ENCODE measurements at places on chromosomes 7 and 10.

DNA sequence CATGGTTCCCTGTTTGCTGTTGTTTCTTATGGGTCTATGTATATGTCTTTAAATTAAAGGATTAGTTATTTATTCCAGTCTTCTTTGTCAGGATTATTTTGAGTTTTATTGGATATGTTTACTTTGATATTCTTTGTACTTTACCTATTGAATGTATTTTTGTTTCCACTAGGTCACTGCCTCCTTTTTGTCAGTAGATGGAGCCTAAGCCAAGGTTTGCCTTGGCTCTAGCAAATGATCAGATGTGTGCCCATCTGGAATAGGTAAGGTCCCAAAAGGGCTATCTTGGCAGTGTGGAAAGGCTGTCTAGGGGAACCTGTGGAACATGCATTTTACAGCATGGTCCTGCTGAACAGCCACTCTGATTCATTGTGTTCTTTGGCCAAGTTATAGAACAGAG, 337.3 kb upstream of the GHITM start:
- DNase-seq, result no peak

DNA sequence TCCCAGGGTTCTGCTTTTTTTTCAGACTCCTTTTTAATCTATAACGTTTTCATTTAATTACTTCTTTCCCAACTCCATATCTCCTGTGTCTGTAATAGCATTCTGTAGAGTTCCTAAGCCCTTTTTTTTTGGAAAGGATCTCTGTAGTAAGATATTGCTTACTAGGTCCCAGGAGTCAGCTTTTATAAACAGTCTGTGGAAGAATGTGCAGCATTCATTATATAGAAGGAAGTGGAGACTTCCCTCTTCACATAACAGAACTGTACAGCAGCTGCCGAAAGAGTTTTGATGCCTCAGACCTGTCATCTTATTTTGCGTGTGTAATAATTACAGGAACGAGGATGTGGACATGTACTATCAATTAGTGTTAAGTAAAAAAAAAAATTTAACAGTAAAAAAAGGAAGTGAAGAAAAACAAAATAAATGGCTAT, 7.4 kb upstream of the STEAP4 start:
- DNase-seq, result no peak

DNA sequence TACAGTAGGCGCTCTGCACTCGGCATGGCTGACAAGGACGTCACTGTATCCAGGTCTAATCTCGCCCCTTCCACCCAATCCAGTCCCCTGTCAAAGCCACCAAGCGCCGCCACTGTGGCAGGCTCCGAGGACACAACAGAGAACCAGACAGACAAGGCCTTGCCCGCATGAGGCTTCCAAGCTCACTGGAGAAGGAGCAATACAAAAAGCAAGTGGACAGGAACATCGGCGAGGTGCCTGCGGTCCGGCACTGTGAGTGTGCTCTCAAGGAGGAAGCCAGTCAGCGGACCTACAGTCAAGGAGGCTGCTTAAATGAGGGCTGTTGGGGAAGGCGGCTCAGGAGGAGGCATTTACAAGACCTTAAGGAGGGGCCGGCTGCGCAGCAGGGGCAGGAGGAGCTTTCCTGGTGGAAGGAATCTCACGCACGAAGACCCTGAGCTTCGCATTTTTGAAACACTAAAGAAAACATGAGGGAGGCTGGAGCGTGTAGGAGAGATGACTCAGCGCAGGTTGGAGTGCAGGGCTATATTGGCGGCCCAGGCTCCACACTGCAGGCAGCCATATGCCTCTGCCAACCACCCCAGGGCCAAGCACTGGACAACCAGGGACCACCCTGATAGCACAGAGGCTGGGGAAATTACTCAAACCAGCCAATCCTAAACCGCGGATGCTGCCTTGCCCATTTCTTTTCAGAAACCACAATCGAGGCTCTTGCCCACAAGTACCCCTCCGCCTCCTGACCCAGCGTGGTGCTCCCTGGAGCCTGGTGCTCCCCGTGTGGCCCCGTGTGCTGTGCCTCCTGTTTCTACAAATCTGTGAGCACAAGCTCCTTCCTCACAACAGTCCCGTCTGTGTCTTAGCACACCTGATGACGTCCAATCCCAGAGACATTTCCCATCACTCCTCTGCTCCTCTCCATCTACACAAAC, 28.9 kb downstream of the GNA12 start:
- DNase-seq, result no peak

GRCh38 chr7:22140578-22140977, 194.9 kb upstream of the CDCA7L start:
- no peak for DNase-seq

GRCh38 chr7:134636008-134636449, 10.6 kb upstream of the BPGM start:
- no peak for DNase-seq

DNA sequence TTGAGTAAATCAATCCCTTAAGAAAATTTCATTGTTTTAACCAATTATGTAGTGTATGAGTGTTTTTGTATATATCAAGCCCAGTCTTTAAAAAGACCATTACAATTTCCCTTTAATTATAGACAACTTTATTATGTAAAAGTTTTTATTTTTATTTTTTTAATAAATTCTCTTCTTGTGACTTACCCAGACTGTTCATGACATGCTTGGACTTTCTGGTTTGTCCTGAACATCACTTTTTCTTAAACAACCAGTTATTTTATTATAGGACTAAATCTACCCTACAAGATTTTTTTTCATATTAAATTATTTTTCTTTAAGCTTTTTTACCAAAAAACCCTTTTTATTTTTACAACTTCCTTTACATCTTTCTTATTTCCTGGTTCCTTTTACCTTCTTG, 410.4 kb downstream of the ATRNL1 start:
- no peak for DNase-seq

GRCh38 chr10:65496541-65496940, 1429.3 kb upstream of the LRRTM3 start:
- no peak for DNase-seq

DNA sequence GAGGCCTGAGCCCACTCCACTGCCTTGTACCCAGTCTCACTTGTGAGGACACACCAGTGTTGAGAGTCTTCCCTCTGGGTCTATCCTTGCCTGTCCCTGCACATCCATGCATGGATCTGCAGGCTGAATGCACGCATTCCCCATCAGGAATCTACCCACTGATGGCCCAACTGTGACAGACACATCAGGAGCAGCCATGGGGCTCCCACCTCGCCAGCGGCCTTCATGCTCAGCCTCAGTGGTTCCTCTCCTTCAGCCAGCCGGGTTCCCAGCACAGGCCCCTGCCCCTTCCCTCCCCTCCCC, 21.3 kb downstream of the ANTXRL start:
- DNase-seq, result no peak

DNA sequence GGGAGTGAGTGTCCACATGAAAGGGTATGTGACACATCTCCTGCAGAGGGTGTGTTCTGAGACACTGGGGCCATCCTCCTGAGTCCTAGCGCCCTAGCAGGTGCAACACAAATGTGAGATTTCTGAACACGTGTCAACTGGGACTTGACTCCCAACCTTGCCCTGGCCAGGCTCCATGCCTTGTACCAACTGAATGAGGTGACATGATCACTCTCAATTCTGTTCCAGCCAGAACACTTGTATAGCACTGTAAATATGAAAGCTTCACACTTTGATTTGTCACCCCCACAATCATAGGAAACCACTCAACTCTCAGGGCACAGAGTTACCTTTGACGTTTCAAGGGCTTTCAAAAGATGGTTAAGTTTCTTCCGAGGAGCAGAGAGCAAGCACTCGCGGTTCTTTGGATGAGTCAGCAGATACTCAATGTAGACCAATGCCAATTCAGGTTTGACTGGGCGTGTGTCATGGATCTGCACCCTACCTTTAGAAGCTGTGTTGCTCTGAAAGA, 48.6 kb downstream of the NCAPG2 start:
- DNase-seq, result no peak

DNA sequence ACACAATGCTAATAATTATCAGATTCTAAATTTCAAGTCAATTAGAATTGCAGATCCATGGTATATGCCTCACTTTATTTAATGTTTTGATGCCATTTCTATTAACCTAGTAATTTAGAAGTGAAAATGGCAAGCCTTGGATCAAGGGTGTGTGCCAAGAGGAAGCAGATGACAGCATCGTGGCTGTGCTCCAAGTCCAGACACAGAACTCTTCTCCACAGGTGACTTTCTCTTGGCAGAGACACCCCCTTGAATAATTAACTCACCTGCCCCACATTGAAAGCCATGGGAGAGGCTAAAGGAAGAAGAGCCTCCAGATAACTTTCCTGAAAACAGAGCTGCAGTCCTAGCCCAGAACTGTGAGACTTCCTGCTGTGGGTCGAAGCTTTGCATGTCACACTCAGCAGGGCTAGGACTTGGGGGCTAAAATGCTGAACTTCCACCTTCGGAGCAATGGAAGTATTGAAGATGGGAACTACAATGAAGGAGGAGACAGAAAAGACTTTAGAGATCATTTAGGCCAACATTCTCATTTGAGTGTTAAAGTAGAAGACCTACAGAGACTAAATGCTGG, 996 bp upstream of the C10orf90 start:
- no peak for DNase-seq
